NCI-H2081 treated with DMSO at 0.1 percent for 48 hours (cell line): ENCODE measurements at places on chromosomes 2 and 18.

DNA sequence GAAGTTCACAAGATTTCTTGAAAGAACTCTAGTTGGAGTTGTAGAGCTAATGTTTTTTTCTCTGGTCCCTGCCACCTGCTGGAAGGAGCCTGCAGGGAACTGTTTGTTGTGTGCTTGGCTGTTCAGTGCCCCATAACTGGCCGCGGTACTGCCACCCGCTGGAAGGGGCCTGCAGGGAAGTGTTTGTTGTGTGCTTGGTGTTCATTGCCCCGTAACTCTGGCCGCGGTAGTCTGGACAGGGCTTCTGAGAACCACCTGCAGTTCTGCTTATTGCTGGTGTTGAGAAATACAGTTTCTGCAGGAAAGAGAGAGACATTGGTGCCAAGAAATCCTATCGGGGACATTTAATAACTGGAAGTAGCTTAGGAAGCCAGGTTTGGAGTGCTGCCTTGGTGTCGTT, 58.1 kb downstream of the AGAP1 start:
- DNase-seq = no peak

- no peak for DNase-seq
These were observed 234.8 kb upstream of the PXDN start for GRCh38 chr2:1979138-1979537.

DNA sequence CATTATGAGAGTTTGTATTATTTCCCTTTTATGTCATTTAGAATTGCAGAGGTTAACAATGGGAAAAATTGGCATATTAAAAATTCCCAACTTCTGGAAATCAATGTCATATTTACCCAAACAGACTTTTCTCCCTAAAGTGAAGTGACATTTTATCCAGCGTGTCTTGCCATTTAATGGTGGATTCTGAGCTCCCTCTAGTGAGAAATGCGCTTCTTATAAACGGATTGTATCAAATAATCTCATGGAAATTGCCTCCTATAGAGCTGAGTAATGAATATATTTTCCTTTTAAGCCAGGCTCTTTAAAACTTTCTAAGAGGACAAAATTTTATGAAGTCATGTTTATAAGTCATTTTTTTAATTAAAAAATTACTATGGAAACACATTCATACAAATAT, 5.7 kb upstream of the GCFC2 start:
- DNase-seq = no peak

DNA sequence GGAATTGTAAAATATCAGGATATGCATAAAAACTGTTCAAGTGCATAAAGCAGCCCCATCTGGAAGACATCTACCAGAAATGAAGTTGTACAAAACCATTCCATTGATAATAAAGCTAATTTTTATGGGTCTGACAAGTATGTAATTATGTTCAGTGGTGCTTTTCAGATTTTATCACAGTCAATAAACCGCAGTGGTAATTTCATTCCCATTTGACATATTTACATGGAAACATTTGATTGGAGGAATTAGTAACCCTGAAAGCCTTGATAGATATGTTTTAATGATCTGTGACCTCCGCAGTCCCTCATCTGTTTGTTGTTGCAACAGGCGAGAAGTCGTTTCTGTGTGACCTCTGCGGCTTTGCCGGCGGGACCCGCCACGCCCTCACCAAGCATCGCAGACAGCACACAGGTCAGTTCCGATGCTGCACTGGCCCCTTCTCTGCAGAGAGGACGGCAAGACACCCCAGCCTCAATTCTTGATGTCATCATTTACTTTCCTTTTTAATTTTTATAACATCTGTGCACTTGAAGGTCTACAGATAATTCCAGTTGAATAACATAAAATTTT, 283.1 kb downstream of the ZNF407 start:
- no peak for DNase-seq

DNA sequence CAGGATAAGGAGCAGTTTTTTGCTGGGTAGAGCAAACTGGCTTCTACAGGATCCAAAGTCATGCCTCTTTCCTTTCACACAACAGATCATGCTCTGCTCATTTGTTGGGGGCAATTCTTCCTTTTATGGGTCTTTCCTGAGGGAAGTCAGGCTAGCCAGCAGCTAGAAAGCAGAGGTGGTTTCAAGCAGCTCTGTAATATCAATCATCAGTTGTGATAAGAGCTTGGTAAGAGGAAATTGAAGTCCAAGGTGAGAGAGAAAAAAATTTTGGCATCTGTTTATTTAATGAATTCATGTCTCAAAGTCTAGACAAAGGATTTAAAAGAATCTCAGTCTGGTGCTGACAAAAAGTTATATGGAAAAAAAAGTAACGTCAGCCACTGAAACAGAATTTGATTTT, 6.2 kb downstream of the TMEM87B start:
- DNase-seq = no peak

GRCh38 chr18:26568926-26569665, 20.7 kb upstream of the KCTD1 start:
- DNase-seq = no peak

GRCh38 chr2:238994876-238995275, 147.0 kb downstream of the TWIST2 start:
- DNase-seq = no peak

DNA sequence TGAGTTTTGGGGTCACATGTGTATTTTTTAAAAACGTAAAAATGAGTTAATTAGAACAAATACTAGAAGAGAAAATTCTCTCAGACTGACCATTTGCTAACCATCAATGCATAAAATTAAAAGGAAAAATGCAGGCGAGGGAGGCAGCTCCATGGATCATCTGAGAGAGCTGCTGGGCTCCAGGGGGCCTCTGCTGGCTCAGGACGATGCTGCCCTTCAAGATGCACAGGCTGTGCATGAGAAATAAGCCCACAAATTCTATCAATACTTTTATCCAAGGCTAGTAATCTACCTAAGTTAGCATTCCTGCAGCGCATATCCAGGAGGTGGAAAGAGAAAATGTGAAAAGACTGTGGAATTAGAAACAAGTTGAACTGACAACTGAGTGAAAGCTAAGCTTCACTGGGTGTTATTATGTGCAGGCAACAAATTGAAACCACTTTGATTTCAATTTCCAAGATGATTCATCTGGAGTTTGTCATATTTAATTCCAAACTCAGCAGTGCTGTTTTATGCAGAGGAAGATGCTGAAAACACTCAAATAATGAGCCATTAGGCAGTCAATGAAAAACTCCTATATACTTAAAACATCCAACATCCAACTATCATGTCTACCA, 261.1 kb downstream of the NBAS start:
- DNase-seq = no peak

GRCh38 chr2:150211164-150211631, 276.3 kb downstream of the RND3 start:
- no peak for DNase-seq

GRCh38 chr2:240992572-240993291, 5.7 kb upstream of the SNED1 start:
- no peak for DNase-seq

- no peak for DNase-seq
These were observed 335.8 kb downstream of the AGPS start for GRCh38 chr2:177728399-177728765.

DNA sequence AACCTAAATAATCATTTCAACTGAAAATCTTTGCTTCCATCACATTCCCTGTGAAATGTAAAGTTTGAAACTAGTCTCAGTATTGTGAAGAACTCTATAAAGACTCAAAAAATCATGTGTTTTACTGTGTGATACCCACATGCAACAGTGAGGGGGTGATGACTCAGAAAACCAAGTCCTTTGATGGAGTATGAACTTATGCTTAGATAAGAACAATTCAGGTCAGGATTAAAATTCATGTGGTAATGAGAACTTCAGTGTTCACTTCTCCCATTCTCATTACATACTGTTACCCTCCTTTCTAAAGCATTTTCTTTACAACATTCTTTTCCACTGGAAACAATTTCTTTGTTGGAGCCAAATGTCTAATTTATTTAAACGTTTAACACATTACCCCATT, 360.2 kb downstream of the FSIP2 start:
- DNase-seq = no peak

DNA sequence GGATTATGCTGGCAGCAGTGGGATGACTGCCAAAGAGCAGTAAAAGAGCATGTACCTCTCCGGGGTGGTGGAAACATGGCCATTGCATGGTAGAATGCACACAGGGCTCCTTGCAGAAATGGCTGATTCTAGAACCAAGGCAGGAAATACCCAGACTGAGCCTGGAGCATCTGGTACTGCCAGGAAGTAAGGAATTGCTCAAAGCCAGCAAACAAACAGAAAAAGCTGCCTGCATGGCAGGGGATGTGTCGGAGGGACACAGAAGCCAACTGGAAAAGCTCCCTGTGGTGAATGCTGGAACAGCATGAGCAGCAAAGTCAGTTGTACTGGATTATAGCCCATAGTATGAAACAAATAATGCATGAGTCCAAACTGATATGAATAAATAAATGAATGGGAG, 78.0 kb upstream of the NFATC1 start:
- DNase-seq = no peak

DNA sequence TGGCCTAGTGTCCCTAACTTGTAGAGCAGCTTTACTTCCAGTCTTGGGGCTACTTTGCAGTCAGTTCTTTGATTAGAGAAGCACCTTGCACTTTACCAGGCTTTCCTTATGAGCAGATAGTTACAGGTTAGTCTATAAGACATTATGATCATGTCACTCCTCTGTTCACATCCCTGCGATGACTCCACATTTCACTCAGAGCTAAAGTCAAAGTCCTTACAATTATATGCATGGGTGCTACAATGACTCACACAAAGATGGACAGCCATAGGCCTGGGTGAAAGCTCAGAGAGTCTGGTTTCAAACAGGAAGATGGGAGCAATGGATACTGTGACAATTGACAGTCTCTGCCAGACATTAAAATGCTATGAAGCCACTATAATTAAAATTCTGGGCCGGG, 27.1 kb upstream of the SSB start:
- DNase-seq = no peak

- no peak for DNase-seq
These were observed 66.5 kb downstream of the EVA1A start for GRCh38 chr2:75494137-75494769.

DNA sequence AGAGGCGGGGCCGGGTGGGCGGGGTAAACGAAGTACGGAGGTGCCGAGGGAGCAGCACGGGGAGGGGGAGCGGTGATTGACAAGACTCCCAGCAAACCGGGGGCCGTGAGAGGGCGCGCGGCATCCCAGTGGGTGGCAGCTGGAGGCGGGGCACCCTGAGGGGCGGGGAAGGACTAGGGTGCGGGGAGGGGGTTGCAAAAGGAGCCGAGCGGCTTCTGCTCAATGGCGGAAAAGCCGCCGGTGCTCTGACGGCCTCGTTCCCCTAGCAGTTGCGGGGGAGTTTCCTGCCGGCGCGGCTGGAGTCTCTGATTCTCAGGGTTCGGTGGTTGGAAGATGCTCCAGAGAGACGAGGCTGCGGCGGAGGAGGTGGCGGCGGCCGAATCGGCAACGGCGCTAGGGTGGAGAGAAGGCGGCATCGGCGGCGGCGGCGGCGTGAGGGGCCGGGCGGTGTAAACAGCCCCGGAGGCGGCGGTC, at the start of gene PPM1B:
Gene PPM1B, plus strand, starts transcription at position 195 of the 474 bp plus-strand sequence. CDS start 32,325 bp downstream, outside the sequence.
- DNase-seq = no peak

- DNase-seq = no peak
These were observed 284.6 kb downstream of the MBD5 start for GRCh38 chr2:148305476-148305875.

- no peak for DNase-seq
These were observed 151.6 kb downstream of the CSRNP3 start for GRCh38 chr2:165621086-165621560.

DNA sequence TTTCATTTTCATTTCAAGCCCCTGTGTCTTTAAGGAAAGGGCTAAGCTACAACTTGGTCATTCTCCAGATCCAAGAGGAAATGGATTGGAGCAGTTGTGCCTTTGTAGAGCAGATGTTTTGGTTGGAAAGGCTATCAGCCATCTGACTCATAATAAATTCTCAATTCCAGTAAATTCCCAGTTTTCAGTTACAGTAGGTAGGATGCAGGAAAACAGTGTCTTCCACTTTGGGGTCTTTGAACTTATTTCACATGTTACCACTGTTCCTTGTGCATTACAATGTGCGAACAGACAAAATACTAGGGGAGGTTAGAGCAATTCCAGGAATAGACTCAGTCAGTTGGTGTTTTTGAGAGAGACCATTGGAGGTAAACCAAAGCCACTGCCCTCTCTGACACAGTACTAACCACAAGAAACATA, 211.9 kb downstream of the BABAM2 start:
- DNase-seq = no peak

DNA sequence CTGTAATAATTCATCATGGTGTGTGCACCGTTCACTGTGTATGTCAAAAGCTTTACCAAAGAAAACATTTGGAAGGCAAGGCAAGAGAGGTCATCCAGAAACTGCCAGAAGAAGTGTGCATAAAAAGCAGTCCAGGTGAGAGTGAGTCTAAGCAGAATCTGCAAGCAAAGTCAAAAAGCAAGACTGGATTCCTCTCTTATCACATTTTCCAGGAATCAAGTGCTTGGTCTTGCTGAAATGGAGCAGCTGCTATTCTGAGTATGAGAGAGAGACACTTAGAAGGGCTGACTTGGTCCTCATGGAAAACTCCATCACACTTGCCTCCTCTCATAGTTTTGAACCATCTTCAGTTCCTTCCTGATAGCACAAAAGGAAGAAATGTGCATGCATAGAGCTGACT, 231.3 kb downstream of the ANAPC1 start:
- no peak for DNase-seq

GRCh38 chr2:174337337-174338146, 2.8 kb downstream of the SP9 start:
- no peak for DNase-seq

- DNase-seq = no peak
These were observed 59.0 kb downstream of the MOGAT1 start for GRCh38 chr2:222730366-222730999.

DNA sequence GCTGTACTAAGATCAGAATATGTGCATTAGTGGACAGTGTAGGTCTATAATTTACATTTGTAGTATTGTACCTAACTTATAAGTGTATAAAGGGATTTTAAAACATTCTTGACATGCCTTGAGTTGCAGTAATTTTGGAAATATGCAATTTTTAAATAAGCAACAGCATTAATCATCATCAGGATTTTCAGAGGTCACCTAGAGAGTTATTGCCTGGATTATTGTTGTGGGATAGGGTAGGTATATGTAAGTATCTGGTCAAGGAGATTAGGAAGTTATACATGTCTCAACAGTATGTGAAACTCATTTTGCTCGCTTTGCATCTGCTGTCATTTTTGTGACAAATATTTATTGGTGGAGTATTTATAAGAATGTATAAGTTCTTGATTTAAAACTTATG, 184.2 kb downstream of the WDR7 start:
- DNase-seq = no peak

DNA sequence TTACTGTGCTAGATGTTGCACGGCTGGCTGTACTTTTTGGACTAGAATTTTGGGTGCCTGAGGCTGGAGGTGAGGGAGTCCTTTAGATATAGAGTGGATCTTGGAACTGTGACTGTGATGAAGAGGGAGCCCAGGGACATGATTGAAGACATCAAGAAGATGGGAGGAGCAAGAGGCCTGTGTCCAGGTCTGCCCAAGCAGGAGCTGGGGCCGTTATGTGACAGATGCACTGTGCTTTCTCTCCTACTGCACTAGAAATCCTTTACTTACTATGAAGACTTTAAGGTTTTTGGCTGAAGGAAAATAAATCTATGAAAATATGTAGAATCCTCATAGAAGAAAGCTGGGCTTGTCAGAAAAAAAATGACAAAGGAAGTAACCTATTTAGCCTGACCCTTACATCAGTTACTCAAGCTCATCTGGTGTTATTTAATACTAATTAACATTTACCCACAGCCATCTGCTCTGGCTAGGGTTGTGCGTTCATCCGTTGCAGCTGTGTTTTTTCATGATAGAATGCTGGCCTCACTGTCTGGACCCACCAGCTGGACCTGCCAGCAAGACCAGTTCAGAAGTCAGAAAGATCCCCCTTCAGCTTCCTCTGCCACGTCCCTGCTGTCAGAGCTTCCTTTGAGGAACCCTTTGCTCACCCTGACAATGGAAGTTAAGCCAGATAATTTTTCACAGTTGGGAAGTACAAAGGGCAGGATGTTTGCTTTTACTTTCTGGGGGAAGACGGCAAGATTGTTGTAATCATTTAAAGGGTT, 16.7 kb downstream of the TSN start:
- no peak for DNase-seq
